ENCODE measurements at places on chromosomes 3 and 15.

GRCh38 chr3:191302451-191302850 lies 26.7 kb upstream of the CCDC50 start:
- DNase-seq, result no peak

DNA sequence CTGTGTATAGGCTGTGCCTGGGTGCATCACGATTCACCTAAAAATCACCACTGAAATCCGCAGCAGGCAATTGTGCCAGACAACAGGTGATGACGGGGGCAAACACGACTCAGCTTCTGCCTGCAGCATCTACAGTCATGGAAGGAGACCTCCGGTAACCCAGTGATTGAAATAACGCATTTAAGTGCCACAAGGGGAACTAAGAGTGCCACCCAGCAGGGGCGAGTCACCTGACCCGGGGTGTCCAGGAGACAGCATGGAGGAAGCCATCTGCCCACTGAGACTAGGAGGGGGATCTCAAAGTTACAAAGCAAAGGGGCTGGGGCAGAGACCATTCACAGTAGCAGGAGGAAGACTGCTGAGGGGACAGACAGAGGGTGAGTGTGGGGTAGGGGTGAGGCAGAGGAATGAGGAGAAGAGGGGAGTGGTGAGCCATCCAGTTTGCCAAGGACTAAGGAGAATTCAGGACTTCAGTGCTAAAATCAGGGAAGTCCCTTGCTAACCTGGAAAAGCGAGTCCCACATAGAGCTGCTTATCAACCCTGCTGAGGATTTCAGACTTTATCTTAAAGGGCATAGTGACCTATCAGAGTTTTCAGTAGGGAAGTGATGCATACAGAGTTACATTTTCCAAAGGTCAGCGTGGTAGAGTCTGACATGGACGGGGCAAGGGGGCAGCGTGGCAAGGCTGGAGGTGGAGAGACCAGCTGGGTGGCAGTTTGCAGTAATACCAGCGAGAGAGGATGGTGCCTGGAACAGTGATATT lies 256.7 kb upstream of the HES1 start:
- no peak for DNase-seq

- DNase-seq, result peak; percentile 43
Measured at GRCh38 chr3:58683001-58683458, 16.5 kb upstream of the FAM3D start.

- no peak for DNase-seq
Measured at GRCh38 chr3:126834596-126835471, 130.8 kb downstream of the CHCHD6 start.

DNA sequence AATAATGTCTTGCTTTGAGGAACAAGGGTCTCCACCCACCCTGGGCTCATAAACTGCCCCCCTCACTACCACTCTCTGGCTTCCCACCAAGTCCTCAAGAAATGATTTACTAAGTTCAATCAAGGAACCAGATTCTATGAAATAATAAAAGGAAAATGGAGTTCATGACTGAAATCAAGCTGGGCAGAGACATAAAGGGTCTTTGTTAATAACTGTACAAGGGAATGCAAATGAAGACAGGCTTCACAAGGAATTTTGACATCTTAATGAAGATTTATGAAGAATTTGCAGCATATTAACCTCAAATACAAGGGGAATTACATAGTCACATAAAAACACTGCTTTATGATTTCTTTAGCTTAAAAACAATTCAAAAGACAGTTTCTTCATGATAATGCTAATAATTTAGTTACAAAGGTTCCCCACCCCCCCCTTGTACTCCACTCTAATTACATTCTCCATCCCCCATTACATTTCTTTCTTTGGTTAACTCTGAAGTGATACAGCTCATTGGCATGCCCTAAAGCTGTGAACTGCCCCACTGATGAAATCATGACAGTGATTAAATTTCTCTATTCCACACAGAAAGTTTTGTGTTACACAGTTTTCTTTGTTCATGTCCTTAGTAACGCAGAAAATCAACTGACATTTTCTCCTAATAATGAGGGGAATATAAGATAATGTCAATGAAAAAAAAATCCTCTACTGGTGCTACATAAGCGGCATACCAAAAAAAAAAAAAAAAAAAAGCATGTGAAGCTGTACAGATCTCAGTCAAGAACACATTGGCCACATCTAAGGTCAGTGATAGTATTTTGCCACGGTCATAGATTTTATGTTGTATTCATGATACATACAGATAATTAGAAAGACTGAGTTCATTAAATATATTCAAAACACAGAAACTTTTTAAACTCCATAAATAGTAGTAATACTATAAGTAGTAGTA lies 54.4 kb downstream of the WWTR1 start:
- no peak for DNase-seq

DNA sequence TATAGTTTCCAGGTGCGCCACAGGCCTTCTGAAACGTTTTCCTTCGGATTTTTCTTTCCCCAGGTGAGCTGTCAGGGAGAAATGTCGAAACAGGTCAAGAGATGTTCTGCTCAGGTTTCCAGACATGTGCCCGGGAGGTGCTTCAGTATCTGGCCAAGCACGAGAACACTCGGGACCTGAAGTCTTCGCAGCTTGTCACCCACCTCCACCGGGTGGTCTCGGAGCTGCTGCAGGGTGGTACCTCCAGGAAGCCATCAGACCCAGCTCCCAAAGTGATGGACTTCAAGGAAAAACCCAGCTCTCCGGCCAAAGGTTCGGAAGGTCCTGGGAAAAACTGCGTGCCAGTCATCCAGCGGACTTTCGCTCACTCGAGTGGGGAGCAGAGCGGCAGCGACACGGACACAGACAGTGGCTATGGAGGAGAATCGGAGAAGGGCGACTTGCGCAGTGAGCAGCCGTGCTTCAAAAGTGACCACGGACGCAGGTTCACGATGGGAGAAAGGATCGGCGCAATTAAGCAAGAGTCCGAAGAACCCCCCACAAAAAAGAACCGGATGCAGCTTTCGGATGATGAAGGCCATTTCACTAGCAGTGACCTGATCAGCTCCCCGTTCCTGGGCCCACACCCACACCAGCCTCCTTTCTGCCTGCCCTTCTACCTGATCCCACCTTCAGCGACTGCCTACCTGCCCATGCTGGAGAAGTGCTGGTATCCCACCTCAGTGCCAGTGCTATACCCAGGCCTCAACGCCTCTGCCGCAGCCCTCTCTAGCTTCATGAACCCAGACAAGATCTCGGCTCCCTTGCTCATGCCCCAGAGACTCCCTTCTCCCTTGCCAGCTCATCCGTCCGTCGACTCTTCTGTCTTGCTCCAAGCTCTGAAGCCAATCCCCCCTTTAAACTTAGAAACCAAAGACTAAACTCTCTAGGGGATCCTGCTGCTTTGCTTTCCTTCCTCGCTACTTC lies 3.8 kb downstream of the BHLHE40 start:
- no peak for DNase-seq

DNA sequence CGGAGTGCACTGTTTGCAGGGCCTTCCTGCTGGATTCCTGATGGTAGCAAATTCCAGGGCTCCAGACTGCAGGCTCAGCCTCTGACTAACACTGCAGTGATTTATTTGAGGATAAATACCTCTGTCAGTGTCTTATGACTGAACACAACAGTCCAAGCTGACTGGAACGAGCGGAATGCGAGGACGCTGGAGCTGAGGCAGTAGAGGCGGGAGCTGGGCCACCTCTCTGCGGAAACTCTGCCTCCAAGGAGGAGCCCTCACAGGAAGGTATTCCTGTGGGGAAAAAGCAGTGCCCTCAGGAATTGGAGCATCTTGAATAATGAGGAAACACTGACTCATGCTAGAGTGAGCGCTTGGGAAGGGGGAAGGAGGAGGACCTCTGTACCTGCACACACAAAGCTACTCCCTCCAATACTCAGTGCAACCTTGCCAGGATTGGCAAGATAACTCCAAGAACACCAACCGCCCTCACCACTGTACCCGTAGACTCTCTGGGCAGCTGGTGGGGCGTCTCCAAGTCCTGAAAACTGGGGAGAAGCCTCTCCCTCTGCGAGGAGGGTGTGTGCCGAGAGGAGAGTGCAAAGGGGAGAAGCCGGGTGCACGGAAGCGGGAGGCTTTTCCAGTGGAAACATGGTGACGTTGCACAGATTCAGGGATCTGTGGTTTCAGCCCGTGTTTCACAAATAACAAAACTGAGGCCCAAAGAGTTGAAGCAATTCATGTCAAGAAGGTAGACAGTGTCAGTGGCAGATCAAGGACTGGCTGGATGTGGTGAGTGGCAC lies 43.0 kb downstream of the VGLL4 start:
- no peak for DNase-seq

GRCh38 chr15:96972201-96972600 lies 641.7 kb downstream of the NR2F2 start:
- no peak for DNase-seq

GRCh38 chr3:115843206-115843605 lies 219.9 kb downstream of the GAP43 start:
- DNase-seq, result no peak

GRCh38 chr3:74268753-74269152 lies 345.7 kb downstream of the CNTN3 start:
- DNase-seq, result no peak

GRCh38 chr3:54047568-54047967 lies 74.8 kb upstream of the CACNA2D3 start:
- no peak for DNase-seq

DNA sequence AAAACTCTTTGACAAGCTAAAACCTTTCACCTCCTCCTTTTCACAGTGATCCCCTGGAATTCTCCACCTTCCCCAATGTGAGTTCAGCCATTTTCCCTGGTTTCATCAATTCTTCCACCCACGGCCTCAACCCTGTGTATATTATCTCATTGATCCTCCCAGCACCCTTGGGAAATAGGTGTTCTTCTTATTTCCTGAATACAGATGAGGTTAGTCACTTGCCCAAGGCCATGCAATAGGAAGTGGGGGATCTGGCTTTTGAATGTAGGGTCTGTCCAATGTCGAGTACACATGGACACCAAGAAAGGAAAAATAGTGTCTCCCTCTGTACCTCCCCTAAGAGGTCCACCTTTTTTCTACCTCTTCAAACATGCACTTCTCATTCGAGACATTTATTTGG lies 262.8 kb upstream of the ST8SIA2 start:
- no peak for DNase-seq

DNA sequence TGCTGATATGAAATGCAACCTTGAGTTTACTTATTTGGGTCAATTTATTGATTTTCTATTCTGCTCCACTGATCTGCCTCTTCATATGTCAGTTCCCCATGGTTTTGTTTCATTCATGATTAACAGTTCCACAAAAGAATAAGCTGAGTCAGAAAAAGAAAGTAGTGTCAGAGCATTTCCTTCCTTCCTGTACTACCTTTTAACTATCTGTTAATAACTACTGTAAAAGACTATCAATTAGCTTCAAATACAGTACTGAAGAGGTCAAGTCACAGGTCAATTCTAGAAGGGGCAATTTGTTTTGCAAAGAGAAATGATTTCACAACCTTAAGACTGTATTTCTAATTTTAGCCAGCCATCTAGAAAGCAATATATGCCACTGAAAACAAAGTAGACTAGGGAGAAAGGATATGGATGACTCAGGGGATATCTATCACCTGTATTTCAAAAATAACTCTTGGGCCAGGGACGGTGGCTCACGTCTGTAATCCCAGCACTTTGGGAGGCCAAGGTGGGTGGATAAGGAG lies 129.5 kb downstream of the TFDP2 start:
- DNase-seq, result no peak

DNA sequence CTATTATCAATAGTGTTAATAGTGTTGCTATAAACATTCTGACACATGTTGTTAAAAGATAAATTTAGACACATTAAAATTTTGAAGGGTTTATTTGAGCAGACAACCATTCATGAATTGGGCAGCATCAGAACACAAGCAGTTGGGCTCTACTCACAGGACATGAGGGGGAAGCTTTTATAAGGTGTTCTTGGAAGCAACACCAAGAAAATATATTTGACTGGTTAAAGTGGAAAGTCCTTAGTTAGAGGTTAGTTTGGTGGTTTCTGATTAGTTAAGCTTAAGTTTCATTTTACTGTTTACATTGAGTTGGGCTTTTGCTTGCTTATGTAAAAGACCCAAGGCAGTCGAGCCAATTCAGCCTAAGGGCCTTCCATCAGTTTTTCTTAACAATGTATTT lies 220.7 kb downstream of the CD47 start:
- DNase-seq, result no peak

- DNase-seq, result no peak
Measured at GRCh38 chr15:70322051-70322668, 224.4 kb upstream of the TLE3 start.

GRCh38 chr3:170038434-170039110 lies 777 bp downstream of the GPR160 start:
- DNase-seq, result peak; percentile 52

GRCh38 chr3:160686955-160687535 lies 10.1 kb downstream of the ARL14 start:
- DNase-seq, result no peak

DNA sequence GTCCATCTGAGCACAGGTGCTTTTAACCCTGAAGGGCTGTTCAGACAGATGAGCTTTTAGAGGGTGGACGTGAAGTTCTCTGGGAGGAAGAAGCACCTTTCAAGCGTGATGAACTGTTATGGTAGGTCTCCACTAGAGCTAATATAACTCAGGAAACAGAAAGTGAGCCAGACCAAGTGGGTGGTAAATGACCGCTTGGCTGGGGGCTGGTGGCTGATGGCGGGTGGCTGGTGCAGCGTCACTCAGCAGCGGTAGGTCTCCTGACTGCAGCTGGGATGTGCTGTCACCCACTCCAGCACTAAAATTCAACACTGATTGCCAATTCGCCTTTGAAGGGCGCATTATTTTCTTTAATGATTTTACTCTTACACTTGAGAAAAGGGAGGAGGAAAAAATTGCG lies 31.2 kb upstream of the LACTB start:
- no peak for DNase-seq

- DNase-seq, result no peak
Measured at GRCh38 chr15:59659366-59659765, 2.1 kb upstream of the GTF2A2 start.

GRCh38 chr3:71430941-71431552 lies 152.5 kb downstream of the FOXP1 start:
- DNase-seq, result no peak

DNA sequence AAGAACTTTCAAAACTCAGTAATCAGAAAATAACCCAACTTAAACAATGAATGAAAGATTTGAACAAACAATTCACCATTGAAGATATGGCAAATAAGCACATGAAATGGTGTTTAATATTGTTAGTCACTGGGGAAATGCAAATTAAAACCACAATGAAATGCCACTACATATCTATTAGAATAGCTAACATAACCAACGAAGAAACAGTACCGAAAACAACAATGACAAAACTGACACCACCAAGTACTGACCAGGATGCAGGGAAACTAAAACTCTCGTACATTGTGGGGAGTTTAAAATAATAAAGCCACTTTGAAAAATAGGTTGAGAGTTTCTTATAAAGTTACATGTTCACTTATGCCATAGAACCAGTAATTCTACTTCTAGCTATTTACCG lies 69.1 kb downstream of the KBTBD8 start:
- no peak for DNase-seq

DNA sequence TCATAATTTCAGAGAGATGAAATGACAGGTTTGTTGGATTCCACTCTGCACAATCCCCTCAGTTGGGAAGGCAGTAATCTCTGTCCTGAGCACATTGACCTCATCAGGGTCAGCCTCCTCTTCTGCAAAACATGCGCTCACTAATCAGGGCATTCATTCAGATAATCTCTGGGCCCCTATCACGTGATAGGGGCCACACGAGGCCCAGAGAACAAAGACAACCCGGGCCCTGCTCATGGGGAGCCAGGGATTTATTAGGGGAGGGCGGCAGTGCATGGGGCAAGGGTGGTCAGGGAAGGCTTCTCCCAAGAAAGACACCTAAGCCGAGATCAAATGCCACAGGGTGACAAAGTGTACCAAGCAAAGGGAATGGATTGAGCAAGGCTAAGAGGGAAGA lies 1.1 kb downstream of the TCTA start:
- DNase-seq, result peak; percentile 78

Measured in WERI-Rb-1 (cell line).